Activated naive CD8-positive, alpha-beta T cell treated with anti-CD3 and anti-CD28 coated beads for 36 hours (primary cell): ENCODE measurements at places on chromosomes 6 and 20.

- DNase-seq, result peak; percentile 9
Observed at GRCh38 chr20:39112178-39112743, 150.1 kb downstream of the DHX35 start.

DNA sequence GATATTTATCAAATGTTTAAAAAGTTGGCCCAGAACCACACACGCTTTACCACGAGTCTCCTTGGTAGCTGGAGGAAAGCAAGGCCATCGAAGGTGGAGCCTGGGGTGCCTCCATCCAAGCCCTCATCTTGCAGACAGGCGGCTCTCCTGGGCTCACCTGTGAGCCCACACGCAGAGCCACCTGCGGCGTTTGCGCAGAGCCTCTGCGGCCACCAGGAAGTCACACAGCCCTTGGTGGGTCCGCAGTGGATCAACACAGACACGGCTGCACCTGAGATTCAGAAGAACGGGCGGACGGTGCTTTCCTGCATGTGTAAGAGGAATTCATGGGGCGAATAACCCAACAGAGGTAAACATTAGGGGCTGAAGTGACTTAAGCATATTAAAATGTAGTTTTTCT lies 24.5 kb upstream of the SMOC2 start:
- no peak for DNase-seq

DNA sequence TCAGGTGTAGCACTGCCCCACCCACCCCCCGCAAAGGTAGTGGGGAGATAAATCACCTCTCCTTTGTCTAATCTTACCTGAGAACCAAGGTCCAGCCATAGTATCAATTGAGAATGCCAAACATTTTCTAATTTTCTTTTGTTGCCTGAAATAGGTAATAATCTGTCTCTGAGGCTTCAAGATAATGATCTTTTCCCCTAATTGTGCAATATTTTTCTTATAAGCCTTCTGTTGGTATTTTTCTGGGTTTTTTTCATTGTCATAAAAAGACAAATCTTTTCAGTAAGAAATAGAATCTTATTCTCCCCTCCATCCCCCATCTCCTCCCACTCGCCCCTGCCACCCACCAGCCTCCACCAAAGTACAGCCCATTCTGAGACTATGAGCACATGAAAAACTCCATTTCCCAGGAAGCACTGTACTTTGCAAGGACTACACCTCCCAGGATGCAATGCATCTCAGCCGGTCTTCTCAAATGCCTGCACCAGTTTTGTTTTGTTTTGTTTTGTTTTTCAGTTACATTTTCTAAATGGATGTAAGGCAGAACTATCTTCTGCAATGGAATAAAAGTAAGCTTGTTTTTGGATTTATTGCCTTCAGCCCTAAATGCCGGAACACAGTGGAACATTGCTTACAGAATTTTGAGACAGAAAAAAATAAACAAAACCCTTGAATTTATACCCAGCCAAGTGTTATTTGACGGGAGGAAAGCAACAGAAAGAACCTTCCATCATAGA lies 268.0 kb downstream of the TFAP2A start:
- no peak for DNase-seq

GRCh38 chr6:26537160-26537845 lies 863 bp upstream of the HMGN4 start:
- DNase-seq, result peak; percentile 88

DNA sequence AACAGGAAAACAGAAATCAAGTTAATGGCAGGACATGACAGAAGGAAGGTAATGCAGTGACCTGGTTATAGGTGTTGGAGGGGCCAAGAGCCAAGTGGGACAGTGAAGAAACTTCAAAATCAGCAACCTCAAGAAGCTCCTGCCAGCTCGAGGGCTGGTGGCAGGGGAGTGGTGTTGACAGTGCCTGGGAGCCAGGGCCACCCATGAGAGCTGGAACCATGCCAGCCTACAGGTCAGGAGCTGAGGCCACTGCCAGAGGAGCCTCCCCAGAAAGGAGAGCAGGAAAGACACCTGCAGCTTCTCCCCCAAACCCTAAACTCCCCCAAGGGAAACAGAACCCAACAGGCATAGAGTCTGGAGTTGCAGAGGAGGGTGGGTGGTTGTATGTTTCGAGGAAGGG lies 262.1 kb downstream of the LRFN2 start:
- DNase-seq, result no peak

GRCh38 chr6:31228476-31228875 lies 43.4 kb downstream of the HLA-C start:
- DNase-seq, result no peak

- DNase-seq, result no peak
Observed at GRCh38 chr6:127784468-127784867, 116.4 kb downstream of the THEMIS start.

DNA sequence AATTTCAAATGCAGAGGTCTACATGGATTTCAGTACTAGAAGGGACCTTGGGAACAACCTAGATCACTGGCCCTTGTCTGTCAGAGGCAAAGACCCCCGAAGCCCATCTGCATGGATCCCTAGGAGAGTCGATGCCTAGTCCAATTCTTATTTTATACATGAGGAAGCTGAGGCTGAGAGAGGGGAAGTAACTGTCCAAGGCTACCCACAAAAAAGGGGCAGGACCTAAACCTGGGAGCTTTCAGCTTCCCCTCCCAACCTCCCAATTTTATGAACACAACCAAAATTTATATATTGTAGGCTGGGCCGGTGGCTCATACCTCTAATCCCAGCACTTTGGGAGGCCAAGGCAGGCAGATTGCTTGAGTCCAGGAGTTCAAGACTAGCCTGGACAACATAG lies 73.2 kb downstream of the TRERF1 start:
- no peak for DNase-seq

DNA sequence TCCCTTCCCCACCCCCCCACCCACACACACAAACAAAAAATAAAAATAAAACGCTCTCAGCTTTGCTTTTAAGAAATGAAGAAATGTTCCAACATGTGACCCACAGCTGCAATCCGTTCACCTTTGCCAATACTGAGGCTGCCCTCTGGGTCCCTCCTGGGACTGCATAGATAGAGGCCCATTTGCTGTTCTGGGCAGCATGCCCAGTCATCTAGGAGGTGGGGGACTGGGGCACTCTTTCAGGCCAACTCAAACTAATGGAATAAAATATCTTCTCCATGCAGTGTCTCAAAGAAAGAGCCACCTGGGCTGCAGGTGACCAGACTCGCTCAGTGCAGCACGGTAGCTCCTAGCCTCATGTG lies 79.9 kb downstream of the SLC22A3 start:
- DNase-seq, result no peak

GRCh38 chr20:59735486-59735885 lies 131.1 kb downstream of the PHACTR3 start:
- no peak for DNase-seq

GRCh38 chr6:38503960-38504682 lies 135.6 kb downstream of the BTBD9 start:
- no peak for DNase-seq

- peak; percentile 14 for DNase-seq
Observed at GRCh38 chr6:109236115-109237076, 141.1 kb downstream of the CEP57L1 start.

DNA sequence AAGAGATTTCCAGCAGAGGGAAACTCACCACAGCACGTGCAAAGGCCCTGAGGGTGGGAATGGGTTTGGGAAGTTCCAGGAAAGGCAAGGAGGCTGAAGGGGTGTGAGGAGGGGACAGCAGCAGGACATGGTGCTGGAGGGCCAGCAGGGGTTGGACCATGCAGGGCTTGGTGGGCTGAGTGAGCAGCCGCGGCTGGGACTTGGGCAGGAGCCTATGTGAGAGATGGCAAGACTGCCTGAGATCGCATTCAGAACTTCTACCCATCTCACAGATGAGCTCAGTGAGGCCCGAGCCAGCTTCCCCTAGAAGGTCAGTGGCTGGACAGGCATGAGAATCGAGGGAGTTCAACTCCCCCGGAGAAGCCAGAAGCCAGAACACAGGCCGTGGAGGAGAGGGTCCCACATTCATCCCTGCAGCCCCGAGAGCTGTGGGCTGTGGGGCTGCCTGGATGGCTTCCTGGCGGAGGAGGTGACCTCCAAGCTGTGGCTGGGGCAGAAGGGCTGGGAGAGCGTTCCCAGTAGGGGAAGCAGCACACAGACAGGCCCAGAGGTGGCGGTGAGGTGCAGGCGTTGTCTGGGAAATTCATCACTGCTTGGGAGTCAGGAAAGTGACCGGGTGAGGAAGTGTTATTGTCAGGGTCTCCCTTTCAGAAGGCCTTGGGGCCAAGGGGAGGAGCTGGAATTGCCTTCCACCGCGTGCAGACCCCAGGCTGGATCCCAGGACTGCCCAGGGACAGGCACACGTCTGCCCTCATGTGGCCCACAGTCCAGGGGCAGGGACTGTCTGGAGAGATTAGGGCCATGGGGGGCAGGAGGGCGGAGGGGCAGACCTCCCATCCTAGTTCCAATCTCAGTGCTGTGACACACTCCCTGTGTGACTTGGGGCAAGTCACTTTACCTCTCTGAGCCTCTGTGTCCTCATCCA lies 103.8 kb downstream of the CEBPB start:
- DNase-seq, result no peak

DNA sequence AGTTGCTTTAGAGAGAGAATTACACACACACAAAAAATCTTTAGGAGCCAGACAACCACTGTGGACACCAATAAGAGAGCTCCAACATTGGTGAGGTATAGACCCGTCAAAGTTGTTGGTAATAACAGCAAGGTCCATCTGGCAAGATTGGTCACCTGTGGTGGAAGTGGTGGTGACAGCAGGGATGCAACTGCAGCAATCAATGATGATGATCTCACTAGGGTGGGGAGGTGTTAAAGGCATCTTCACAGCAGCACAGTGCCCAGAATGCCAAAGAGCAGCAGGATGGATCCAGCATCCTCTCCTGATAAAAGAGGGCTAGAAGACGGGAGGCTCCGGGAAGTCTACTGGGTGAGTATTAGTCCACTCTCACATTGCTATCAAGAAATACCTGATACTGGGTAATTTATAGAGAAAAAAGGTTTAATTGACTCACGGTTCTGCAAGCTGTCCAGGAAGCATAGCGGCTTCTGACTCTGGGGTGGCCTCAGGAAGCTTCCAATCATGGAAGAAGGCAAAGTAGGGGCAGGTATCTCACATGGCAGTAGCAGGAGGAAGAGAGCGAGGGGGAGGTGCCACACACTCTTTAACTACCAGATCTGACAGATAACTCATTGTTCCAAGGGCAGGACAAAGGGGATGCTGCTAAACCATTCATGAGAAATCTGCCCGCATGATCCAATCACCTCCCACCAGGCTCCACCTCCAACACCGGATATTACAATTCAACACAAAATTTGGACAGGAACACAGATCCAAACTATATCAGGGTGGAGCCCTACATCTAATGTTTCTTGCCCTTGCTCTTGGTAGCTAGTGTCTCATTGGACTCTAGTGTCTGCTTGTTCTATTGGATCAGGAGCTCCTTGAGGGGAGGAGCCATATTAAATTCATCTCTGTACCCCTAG lies 48.9 kb downstream of the KLHL31 start:
- DNase-seq, result no peak

DNA sequence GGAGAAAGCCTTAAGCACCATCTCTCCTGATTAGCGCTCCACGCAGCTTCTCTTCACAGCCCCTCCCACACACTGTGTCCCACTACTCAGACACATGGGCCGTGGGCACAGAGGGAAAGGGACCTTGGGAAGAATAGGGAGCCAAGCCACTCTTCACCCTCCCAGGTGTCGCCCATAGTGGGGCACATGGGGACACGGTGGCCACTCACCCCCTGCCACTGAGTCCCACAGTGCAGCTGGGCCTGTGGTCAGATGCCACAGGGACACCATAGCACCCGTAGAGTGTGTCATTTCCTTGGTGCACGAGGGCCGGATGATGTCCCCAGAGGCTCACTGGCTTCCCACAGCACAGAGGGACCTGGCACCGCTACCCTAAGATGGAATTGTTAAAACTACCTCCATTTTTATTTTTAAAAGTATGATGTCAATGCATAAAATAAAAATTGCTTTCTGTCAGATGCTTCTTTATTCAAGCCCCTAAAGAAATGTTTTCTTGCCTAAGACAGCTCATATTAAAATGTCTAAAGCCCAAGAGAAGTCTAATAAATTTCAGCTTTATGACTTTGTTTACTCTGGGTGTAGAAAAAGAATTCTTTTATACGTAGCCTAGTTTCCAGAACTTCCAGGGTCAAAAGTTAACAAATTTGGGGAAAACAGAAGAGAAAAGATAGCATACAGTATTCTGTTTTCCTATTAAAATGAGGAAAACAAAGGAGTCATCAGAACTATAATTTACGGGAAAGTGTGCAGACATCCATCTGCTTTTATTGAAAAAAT lies 191.0 kb upstream of the SNX9 start:
- DNase-seq, result no peak

DNA sequence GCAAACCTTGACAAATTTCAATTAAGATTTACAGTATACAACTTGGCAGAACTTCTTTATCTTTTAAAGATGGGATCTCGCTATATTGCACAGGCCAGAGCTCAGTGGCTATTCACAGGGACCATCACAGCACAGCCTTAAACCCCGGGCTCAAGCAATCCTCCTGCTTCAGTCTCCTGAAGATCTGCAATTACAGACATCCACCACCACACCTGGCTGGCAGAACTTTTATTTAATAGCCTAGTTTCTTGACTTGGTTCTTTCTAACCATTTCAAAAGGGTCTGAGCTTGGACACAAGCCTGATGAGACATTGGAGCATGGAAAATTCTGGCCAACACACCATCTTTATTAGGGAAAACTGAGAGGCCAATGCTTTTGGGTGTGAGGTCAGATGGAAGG lies 151.6 kb upstream of the KCNG1 start:
- DNase-seq, result no peak

- DNase-seq, result no peak
Observed at GRCh38 chr6:136118787-136119186, 131.3 kb downstream of the MTFR2 start.

GRCh38 chr6:132651062-132651461 lies 7.9 kb downstream of the TAAR1 start:
- DNase-seq, result no peak

GRCh38 chr6:1910621-1911407 lies 301.1 kb downstream of the FOXC1 start:
- no peak for DNase-seq

GRCh38 chr20:44692932-44693480 lies 22.2 kb upstream of the CCN5 start:
- no peak for DNase-seq

- DNase-seq, result no peak
Observed at GRCh38 chr6:13764996-13765395, 49.4 kb downstream of the MCUR1 start.

DNA sequence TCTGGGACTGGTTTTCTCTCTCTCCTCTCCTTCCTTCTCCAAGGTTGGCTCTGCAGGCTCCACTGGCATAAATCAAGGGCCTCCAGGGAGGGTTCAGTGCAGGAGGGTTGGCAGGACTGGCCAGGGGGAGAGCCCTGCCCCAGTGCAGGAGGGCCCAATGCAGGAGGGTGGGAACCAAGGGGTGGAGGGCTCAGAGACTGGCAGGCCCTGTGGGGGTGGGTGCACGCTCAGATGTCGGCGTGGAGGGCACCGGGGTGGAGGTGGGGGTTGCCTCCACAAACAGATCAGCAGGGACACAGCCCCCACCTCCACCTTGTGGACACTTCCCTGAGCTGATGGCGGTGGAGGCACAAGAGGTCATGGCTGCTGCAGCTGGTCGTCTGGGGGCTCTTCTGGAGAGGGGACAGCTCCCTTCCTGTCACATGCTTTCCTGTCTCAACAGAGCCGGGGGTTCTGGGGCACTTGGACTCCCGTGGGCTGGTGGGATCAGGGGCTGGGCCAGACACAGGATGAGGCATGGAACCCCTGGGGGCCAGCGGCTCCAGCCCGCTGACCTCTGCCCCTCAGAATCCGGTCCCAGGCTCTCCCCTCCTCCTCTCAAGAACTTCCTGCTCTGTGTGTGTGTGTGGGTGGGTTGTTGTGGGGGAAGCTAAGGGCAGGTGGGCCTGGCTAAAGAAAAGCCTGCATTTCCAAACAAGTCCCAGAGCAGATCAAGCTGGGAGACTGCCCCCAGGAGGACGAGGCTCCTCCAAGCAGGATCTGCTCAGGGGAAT lies 2.7 kb upstream of the ABHD16B start:
- DNase-seq, result no peak

- DNase-seq, result no peak
Observed at GRCh38 chr6:4112366-4112765, 23.0 kb downstream of the ECI2 start.
